ENCODE measurements at places on chromosomes 7 and 10.

DNA sequence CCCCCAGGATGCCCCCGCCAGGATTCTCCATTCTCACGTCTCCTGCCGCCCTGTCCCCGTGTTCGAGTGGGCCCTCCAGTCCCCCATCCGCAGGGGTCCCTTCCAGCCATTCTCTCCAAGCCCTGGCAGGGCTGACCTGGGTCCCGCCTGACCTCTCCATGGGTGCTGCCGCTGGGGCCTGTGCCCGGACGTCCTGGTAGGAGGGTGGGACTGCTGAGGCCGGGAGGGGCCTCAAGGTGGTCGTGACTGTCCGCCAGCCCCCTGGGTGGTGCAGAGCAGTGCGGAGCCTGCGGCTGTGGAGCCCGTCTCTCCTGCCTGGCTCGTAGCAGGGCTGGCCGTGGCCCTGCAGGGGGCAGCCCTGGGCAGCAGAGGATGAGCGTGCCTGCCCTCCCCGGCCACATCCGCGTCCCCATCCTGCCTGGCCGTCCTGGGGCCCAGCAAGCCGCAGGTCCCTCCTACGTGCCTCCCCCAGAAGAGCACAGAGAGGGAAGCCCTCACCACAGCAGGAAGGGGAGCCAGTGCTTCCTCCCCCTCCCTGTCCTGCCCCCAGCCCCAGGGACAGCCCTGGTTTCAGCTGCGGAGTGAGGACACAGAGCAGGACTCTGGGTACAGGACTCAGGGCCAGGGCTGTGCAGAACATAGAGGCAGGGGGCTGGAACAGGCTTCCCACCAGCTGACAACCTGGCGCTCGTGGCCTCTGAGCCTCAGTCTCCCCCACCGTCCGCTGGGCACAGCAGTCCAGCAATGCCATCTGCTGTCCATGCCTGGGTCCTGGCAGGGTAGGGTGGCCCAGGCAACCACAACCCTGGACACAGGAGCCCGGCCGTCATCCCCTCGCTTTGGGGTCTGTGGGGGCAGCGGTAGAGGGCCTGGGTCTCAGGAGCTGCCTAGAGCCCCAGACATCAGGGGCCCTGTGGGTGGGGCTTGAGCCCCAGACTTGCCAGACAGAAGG lies 1.5 kb upstream of the GRIFIN start:
- no peak for DNase-seq

DNA sequence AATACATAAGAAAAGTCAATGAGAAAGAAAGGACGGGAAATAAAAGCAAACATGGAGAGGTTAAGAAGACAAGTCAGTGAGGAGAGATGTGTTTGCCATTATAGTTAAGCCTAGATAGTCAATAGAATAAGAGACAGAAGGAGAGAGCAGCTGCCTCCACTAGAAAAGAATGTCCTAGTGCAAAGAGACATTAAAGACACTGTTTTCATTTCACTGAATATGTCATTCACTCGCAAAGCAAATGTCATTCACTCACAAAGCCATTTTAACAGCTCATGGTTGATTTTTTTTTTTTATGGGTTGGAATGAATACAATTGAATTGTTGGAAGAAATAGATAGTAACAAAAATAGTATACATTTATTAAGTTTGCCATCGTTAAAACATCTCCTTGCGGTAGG lies 1007.6 kb downstream of the DNAJB9 start:
- no peak for DNase-seq

DNA sequence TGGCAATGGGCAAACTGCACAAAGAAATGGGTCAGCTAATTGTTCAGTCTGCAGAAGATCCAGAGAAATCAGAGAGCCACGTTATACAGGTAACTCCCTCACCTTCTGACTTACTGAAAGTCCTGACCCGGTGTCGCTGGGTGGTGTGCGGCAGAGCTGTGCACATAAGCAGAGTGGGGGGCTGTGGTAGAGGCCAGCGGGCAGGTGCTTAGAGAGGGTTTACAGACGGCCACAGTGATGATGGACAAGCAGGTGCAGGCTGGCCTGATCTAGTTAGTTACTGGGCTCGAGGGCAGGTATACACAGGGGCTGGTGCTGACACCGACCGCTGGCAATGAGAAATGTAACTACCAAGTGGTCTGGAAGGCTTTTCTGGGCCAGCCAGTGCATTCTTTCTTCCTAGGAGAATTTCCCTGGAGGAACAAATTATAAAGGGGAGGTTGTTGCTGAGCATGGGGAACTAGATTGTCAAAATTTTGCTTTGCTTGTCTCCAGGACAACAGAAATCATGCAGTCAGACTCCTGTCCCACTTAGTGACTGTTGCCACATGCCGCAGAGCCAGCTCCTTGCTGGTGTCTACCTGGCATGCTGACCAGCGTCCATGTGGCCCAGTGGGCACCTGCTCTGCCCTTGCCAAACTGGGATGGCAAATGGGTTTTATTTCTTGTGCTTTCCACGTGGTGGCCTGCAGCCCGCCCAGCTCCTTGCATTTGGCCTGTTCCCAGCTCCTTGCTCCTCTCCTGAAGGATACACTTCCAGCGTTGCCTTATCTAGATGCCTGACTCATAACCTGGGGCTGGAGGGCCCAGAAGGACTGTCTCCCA lies 28.8 kb downstream of the DENND10 start:
- no peak for DNase-seq

GRCh38 chr10:119135513-119135881 lies 30.0 kb downstream of the SFXN4 start:
- no peak for DNase-seq

GRCh38 chr10:18140149-18140956 lies at the start of gene CACNB2:
TSS of gene CACNB2 (plus strand) at chr10:18140424.
- peak; percentile 17 for DNase-seq

- DNase-seq, result no peak
Observed at GRCh38 chr7:128790315-128791041, 1.3 kb upstream of the CCDC136 start.

DNA sequence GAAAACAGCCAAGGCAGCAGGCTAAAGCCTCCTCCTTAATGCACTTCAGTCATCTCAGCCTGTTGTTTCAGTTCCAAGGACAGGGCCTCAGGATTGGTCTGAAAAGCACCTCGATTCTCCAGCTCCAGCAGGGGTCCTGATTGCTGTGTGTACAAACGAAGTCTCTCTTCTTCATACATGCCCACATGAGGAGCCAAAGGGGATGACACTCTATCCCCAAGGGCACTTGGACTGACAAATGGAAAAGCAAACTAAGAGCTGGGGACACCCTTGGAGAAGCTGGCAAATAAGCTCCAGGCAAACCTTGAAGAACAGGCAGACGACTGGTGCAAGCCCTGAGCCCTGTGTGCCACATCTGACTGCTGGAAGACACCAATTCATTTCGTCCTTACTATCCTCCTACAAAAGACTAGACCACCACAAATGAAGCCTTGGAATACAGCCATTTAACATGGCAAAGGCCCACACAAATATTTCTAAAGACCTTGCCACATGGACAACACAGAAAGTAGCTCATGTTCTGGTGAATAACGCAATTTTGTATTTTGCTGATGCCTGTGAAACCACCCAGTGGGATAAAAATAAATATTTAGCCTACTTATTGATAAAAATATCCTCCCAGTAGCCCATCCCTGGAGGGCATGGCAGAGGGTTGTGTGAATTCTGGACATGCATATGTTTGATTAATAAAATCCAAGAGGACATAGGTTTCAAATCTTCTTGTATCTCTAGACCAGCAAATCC lies 61.9 kb downstream of the PARD3 start:
- no peak for DNase-seq

- DNase-seq, result no peak
Observed at GRCh38 chr7:15424468-15424867, 137.3 kb downstream of the AGMO start.

GRCh38 chr7:29145553-29146056 lies 732 bp downstream of the CPVL start:
- DNase-seq, result no peak

GRCh38 chr10:132904181-132904813 lies 38.1 kb downstream of the CFAP46 start:
- DNase-seq, result no peak

GRCh38 chr7:1811850-1812508 lies 141.9 kb downstream of the ELFN1 start:
- DNase-seq, result peak; percentile 42

GRCh38 chr10:30057421-30057841 lies 2.0 kb downstream of the JCAD start:
- no peak for DNase-seq

GRCh38 chr10:100350914-100351485 lies 4.0 kb downstream of the SCD start:
- no peak for DNase-seq

GRCh38 chr10:57593983-57594573 lies 673.6 kb downstream of the IPMK start:
- no peak for DNase-seq

DNA sequence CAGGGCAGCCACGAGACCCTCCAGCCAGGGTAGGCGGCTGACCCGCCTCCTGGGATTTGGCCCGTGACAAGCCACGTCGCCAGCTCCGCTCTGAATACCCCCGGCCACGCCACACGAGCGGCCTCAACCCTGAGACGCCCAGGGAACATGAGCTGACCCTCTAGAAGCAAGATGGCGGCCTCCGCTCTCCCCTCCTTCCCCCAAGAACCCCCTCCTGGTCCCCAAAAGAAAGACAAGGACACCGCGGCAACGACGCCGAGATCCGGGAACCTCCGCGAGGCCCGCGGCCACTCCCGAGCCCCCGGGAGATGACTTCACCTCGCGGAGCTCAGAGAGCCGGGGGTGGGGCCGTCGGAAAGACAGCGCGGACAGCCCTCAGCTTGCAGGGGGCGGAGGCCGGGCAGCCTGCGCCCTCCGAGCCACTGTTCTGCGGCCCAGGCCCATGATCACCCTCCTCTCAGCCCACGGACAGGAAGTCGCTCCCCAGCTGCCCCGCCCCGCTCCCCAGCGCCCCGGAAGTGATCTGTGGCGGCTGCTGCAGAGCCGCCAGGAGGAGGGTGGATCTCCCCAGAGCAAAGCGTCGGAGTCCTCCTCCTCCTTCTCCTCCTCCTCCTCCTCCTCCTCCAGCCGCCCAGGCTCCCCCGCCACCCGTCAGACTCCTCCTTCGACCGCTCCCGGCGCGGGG lies at the start of gene RALA:
RALA (plus strand) TSS at position 526 of the 685 bp plus-strand sequence. CDS start 63,096 bp downstream, outside the sequence.
- peak; percentile 69 for DNase-seq

DNA sequence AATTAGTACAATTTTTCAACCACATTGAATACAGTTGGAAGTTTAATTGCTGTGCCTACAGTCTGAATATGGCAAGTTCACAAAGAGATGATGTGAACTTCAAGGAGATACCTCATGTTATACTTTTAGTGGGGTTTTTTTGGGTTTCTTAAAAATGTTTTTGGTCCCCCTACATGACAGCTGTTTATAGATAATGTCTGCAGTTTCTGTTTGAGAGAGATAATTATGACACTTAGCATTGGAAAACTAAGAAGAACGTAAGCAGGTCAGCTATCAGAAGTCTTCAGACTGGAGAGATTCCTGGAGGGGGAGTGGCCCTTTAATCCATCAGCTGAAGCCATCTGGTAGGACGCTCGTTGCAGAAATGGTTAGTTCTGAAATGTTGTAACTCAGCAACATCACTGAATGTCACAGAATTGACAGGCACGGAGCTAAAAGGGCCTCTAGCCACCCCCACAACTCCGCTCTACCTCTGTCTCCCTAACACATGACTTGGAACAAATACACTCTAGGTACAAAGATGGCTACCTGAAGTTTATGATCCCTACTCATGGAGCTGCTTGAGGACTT lies 29.0 kb downstream of the TIMM23 start:
- no peak for DNase-seq

DNA sequence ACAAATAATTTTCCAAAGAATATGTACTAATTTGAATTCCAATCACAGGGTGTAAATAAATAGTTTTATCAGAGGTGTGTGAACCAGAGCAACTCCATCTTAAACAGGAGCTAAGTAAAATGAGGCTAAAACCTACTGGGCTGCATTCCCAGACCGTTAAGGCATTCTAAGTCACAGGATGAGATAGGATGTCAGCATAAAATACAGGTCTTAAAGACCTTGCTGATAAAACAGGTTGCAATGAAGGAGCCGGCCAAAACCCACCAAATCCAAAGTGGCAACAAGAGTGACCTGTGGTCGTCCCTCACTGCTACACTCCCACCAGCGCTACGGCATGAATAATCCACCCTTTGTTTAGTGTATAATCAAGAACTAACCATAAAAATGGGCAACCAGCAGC lies 291.7 kb upstream of the SEMA3D start:
- no peak for DNase-seq

GRCh38 chr10:6781133-6781770 lies 201.2 kb upstream of the PRKCQ start:
- DNase-seq, result no peak

GRCh38 chr10:42638821-42639270 lies 476 bp upstream of the ZNF33B start:
- DNase-seq, result no peak

- DNase-seq, result no peak
Observed at GRCh38 chr7:65239324-65239706, 134.3 kb upstream of the ZNF92 start.

DNA sequence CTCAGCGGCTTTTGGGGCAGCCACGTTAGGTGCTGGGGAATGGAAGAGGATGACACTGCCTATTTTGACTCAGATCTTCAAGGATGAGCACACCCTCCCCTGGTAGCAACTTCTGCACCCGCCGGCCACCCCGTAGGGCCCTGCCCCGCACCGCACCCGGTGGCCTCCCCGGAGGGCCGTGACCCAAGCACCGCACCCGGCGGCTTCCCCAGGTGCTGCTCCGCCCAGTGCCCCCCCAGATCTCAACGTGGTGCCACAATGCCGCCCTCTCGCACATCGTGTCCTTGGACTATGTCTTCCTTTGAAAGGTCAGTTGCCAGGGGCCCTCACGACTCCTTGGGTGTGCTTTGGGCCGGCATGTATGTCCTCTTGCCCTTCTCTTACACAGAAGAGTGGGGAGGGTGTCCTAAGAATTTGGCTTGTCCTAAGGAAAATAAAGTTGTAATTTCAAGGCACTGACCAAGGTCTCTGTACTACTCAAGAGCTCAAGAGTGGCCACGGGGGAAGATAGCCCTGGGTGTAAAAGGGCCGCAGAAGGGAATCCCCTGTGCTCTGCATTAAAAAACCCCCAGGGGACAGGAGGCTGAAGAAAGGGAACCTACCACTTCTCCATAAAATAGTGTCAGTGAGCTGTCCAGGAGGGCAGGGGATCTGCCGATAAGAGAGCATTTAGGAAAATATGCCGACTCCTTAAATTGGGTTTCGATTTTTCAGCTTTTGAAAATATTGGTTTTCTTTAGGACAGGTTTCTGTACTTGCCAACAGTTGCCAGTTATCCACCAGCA lies 1.6 kb upstream of the LANCL2 start:
- no peak for DNase-seq

- peak; percentile 65 for DNase-seq
Observed at GRCh38 chr10:118241229-118242137, 100.6 kb downstream of the FAM204A start.

- no peak for DNase-seq
Observed at GRCh38 chr10:12638103-12638502, 288.8 kb downstream of the CAMK1D start.

Data from LNCaP clone FGC (cell line).